ENCODE measurements at places on chromosomes 4 and X.

DNA sequence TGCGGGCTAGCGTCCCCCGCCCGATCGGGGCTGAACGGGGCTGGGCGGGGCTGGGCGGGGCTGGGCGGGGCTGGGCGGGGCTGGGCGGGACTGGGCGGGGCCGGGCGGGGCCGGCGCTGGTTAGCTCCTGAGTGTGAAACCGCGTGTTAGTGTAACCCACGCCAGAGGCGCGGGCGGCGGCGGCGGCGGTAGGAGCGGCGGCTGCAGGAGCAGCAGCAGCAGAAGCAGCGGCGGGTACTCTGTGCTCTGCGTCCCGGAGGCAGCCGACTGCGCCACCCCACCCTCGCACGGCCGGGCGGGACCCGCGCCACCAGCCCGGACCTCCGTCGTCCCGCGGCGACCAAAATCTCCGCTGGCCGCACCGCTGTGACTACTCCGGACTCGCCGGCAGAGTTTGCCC lies 128.1 kb downstream of the LAS1L start:
- DNase-seq: no peak

- no peak for DNase-seq
These were observed 289.7 kb upstream of the ANXA10 start for GRCh38 chr4:167802463-167803212.

GRCh38 chr4:188195389-188195985 lies 56.2 kb downstream of the TRIML1 start:
- no peak for DNase-seq

- no peak for DNase-seq
These were observed 61.2 kb downstream of the SH3BGRL start for GRCh38 chrX:81263059-81263458.

DNA sequence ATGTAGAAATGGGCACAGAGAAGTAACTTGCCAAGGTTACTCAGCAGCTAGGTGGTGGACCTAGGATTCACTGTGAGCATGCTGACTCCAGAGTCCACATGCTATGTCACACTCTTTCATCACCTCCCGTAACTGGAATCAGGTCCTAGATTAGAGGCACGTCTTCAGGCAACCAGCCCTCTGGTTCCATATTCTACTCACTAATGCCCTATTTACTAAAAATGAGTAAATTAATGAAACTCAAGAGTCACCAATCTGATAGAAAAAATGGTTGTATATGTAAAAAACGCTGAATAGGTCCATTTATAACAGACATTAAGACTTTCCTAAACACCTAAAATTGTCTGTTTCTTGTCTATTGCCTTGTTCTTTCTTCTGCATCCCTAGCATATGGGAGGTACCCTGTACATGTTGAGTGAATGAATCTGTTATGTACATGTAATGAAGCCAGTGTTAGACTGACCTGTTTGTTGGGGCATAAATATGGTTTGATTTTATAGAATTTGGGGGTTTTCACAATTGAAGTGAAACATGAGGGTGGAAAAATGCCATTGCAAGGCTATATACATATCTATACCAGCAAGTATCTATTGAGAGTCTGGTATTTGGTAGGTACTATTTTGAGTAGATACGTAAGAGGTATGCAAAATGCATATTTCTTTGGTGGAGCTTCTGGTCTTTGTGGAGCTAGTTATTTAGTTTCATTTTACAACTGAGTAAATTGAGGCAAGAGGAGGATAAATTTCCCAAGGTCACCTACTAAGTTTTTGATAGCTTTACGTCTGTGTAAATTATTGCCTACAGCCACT lies 7.5 kb upstream of the RUFY3 start:
- no peak for DNase-seq

DNA sequence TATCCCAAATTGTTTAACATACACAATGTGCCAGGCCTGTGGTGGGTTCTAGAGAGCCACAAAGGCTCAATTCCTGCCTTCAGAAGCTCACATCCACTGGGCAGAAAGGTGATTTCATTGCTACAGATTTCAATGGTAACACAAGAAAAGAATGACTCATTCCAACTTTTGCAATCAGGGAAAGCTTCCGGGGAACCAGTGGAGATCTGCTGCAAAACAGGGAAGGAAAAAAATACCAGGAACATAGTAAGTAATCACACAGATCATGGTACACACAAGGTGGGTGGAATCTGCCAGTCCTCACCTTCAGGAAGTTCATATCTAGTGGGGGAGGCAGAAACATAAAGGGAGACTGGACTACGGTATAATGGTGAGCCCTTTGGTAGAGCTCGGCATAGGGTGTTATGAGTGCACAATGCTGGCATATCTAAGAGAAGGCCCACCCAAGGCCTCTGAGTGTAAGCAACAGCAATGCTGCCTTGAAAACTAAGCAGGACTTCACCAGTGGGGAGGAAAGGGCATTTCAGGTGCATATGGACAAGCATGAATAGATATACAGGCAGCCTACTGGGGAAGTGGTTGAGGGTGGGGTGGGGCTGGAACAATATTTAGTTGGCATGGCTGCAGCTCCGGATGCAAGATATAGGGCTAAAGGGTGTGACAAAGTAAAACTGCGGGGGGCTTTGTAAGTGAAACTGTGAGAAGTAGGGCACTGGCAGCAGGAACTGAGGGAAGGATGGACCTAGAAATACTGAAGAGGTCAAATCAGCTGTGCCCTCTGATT lies 24.2 kb downstream of the GPRIN3 start:
- no peak for DNase-seq

DNA sequence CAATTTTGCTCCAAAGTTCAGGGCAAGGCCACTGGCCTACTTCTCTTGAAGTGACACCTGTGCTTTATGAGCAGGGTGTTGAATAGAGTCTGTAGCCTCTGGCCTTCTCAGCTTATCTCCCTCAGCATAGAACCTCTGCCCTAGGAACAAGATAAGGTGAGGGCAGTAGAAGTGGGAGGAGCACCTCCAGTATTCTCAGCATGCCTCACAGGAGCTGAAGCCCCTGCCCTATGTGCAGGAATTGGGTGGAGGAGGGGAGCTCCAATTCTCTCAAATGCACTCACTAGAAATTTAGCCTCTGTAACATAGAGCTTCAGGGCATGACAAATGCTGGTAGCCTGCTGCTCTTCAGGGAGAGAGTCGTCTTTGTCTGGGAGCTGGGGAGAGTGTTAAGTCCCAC lies 479.3 kb downstream of the IL1RAPL1 start:
- no peak for DNase-seq

- no peak for DNase-seq
These were observed 126.9 kb downstream of the MFAP3L start for GRCh38 chr4:169899295-169899694.

DNA sequence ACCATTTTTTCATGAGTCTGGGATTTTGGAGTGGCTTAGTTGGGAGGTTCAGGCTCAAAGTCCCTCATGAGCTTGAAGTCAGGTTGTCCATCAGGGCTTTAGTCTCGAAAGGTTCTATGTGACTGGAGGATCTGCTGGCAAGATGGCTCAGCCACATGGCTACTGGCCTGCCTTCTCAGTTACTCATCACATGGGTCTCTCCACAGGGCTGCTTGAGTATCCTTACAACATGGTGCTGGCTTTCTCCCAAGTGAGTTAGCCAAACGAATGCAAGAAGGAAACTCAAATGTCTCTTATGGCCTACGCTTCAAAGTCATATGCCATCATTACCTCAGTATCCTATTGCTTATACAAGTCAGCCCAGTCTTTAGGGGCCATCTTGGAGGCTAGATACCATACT lies 106.3 kb upstream of the VCX3B start:
- DNase-seq: no peak

DNA sequence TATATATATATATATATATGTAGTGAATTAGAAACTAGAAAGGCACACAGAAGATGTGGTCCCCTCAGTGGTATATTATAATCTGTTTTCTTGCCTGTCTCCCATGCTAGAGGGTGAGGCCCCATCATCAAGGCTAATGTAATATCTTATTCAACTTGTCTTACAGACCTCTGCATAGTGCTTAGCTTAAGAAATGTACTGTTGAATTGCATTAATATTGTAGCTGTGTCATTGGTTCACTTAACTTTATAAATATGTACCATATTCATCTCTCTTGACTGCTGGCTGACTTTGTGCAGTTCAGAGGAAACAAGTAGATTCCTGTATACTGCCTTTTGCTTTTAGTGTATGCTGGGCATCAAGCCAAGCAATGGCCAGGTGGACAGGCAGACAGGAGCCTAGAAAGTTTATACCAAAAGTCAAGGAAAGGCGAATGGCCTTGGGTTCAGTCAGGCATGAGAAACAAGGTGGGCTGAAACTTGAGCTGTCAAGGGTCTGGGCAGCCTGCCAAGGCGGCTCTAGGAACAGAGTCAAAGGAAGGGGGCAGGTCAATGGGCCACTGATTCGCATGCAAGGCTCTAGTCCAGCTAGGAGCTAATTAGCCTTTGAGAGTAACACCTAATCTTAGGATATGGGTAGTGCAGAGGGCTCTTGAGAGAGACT lies 78.8 kb upstream of the LEF1 start:
- DNase-seq: no peak

DNA sequence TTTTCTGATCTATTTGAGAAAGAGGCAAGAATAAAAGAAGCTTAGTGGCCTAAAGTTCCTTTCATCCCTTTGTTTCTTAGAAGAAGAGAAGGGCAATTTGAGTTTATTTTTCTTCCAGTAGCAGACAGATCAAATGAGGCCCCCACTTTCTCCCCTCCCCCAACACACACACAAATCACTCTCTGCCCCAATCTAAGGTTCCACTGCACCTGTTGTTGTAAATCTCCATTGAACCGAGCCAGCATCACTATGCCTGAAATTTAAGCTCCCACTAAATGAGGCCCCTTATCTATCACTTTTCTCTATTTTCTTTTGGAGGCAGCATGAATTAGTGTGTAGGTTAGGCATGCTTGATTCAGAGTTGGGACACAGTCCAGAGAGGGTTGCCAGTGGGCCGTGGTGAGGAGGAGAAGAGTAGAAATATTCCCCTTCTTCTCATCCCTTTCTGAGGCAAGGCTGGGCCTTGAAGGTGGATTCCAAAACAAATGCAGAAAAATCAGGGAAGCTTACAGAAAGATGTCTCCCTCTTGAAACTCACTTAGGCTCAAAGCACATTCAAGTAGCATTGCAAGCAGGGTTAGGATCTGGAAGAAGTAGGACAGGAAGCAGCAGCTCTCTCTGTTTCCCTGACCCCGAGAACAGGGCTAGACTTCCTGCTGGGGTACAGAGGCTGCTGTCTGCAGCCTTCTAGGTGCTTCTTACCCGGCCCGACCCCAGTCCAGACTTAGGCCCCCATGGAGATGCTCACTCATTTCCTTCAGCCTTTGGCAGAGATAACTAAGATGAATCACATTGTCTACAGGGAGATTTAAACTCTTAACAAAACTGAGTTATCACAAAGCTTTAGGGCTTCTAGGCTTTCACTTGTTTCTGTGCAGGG lies 70.7 kb downstream of the RASL11B start:
- DNase-seq: no peak

GRCh38 chr4:171430495-171430894 lies 382.7 kb upstream of the GALNTL6 start:
- no peak for DNase-seq

GRCh38 chrX:7828594-7828993 lies 14.4 kb upstream of the VCX start:
- DNase-seq: no peak

GRCh38 chrX:24113181-24113580 lies 36.3 kb upstream of the ZFX start:
- DNase-seq: peak; percentile 34

DNA sequence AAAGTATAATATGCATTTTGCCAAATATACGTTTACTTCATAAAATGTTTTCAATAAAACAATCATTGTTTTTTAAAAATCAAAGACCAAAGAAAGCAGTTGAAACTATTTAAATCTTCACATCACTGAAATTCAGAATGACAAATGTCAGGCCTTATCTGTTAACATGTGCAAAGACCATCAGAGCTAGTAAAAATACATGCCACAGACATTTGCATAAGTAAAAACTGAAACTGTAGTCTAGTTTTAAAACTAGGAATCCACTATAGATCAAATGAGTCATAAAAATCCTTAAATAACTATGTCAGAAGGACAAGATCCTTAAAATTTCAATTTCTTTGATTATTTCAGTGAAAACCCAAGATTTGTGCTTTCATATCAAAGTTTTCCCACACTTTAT lies 24.8 kb downstream of the KLHL15 start:
- no peak for DNase-seq

GRCh38 chrX:119288890-119289393 lies 52.9 kb downstream of the PGRMC1 start:
- no peak for DNase-seq

- no peak for DNase-seq
These were observed at the start of gene GASK1B for GRCh38 chr4:158172261-158173258. Gene GASK1B (minus strand): TSS chr4:158173025. CDS start chr4:158171375, 1,650 bp downstream.

DNA sequence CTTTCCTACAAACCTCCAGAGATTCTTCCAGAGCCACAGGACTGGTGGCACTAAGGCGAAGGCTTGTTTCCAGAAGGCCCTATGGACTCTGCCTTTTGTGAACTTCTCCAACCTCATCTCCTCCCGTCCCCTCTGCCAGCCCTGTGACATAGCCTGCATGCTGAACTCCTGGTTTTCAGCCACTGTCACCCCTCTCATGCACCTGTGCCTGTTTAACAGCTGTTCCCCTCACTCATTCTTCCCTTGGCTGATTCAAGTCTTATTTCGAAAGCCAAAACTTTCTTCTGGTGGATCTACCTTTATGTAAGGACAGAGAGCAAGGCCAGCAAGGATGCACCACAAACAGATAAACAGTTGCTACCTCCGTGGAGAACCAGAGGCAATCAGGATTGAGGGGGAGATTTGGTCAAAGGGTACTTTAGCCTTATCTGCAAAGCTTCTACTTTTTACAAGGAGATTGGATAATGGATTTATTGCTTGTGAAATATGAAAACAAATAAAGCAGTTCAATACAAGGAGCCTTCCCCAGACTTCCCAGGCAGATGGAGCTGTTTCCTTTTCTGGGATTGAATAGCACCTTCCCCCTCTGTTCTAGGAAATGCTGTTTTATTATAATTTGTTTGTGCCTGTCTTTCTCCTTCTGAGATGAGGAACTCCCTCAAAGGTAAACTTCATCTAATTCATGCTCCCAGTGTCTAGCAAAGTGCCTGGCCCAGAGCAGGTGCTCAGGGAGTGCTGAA lies 5.7 kb downstream of the CITED1 start:
- DNase-seq: no peak

DNA sequence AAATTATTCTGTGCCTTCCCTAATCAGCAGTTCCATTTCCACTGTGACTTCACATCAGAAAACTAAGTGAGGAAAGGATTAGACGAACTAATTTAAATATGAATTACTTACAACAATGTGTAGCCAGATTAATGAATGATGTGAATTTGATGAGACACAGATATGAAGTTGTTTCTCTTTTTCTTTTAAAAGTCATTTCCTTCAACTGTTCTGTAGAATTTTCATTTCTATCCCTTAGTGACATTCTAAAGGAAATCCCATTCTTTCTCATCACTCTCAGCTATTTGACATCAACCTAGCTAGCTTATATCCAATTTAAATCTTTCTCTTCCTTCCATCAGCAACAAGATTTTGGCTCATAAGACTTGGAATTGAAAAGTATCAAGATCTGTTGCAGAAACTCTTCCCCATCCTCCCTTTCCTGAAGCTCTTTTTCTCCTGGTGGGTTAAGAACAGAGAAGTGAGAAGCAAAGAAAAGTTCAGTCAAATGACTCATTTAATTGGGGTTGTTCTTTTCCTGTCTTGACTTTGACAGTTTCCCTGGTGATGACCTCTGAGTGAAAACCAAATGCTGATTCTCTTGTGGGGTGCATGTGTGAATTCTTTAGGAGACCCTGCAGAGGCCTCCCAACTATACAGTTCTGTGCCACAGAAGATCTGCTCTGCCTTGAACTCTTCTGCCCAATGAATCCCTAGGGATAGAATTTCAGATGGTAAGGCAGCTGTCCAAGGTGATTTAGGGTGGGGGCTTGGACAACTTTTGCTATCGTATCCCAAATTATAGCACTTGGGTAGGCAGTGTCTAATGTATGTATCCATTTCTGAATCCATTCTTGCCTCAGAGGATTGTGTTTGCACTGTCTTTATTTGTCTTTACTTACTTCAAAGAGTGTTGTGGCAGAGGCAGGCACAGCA lies 232.5 kb upstream of the GPRIN3 start:
- DNase-seq: no peak
